Fibroblast of gingiva (primary cell): ENCODE measurements at places on chromosomes 4 and X.

GRCh38 chr4:41957634-41958033 lies 22.4 kb downstream of the TMEM33 start:
- no peak for DNase-seq

GRCh38 chrX:44931441-44931973 lies 58.5 kb downstream of the KDM6A start:
- no peak for DNase-seq

- no peak for DNase-seq
Measured at GRCh38 chr4:153152501-153153338, 51.5 kb upstream of the TRIM2 start.

DNA sequence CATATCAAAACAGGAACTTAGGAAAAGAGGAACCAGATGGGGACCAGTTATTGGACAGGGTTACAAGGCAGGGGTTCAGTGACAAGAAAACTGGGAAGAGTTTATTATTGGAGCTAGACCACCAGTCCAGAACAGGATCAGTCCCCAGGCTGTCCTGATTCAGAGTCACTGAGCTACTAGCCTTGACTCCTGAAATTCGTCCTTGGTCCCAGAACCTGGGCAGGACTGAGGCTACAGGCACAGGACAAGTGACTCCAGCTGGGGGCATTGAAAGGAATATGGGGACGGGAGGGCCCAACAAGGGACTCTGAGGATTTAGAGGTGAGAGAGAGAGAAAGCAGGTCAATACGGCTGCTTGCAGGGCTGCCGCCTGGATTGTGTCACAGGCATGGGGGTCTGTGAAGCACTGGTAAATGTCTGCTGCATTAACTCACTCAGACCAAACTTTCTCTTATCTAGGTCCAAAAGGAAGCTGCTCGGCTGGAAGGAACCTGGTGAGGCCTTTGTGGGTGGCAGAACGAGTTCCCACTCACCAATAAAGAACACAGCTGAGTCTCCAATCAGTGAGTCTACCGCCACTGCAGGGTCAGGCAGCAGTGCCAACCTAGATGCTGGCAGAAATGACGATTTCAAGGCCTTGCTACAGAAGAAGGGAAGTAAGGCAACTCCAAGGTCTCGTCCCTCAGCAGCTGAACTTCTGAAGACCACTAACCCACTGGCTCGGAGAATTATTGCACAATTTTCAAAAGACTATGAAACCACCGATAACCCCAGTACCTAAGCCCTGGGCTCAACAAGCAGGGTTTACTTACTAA lies 11.3 kb upstream of the RTL5 start:
- no peak for DNase-seq

DNA sequence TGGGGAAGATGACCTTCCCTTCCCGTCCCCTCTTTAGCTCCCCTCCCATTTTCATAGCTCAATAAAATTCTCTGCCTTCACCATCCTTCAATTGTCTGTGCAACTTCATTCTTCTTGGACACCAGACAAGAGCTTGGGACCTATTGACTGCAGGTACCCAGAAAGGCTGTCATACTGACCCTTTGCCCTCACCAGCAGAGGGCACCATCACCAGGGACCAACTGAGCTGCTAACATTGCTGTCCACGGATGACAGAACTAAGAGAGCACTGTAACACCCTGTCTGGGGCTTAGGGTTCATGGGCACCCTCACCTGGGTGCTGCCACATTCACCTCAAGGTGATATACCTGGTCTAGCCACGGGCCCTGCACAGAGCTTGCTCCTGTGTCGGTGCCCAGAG lies 141.3 kb upstream of the VCX3B start:
- DNase-seq = no peak

DNA sequence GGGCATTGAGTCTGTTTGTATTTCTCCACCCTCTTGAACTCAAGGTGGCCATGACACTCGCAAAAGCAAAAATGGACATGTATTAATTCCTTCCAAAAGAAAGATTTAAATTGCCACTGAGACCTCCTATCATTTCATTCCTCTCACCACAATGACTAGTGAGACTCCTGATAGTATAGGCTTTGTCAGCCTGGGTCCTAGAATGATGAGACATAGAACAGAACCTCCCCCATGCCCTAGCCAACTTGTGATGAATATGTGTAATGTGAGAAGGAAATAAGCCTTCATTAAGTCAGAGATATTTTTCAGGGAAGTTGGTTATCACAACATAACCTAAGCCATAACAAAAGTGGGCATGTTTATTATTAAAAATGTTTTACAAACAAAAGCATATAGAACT lies 62.5 kb downstream of the ASB9 start:
- no peak for DNase-seq

DNA sequence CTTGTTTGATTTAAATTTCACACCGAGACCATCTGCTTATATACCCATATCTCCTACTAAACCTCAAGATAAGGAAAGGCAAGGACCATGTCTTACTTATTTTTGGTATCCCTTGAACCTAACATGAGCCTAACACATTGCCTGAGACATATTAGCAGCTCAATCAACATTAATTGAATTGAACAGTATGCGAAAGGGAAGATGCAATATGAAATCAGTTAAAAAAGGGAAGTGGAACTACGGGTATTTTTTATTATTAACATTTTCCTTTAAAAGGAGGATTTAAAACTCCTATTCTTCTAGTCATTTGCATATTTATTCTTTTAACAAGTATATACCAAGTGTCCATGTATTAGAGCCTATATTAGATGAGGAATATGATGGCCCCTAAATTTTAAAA lies 197.0 kb downstream of the CAMK2D start:
- no peak for DNase-seq

DNA sequence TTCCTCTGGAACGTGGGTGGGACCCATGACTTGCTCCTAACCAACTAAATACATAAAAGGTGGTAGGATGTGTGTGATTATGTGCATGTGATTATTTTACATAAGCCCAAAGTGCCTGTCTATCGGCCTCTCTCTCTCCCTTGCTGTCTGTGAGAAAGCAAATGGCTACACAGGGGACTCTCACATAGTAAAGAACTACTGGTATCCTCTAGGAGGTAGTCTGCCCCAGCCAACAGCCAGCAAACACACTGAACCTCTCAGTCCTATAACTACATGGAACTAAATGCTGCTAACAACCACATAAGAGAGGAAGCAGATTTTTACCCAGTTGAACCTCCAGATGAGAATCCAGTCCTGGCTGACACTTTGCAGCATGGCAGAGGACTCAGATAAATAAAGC lies 1249.4 kb downstream of the ADGRL3 start:
- DNase-seq = no peak

DNA sequence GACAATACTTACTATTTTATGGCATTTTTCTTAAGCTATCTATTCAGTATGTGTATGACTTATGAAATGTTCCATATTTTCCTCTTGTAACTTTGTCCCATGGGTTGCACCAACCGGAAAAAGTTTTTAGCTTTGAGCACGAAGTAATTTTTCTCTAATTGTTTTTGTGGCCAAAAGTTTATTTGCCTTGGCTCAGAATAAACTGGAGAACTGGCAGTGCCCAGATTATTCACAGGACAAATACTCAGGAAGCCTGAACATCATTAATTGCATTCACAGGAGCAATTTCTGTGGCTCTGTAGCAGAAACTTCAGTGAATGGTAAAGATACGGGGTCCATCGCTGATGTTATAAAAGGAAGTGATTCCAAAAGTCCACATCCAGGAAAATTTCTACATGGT lies 184.5 kb downstream of the ARHGAP10 start:
- peak; percentile 86 for DNase-seq

DNA sequence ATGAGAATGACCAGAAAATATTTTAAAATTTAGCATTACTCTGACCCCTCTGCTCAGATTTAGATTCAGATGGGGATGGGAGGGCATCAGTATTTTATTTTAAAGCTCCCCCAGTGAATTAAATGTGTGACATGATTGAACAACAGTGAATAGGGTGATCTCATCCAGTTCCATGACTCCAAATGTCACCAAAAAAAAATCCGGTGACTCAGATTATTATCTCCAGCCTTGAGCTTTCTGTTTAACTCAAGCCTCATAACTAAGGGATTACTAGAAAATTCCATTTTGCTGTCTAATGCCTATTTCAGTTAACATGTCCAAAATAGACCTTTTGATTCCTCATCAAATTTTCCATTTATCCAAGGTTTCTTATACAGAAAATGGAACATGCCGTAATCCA lies 121.8 kb upstream of the TMEM47 start:
- peak; percentile 46 for DNase-seq

- DNase-seq = no peak
Measured at GRCh38 chr4:151048913-151049312, 33.8 kb upstream of the LRBA start.

- no peak for DNase-seq
Measured at GRCh38 chrX:32868524-32868895, 342.8 kb downstream of the DMD start.

DNA sequence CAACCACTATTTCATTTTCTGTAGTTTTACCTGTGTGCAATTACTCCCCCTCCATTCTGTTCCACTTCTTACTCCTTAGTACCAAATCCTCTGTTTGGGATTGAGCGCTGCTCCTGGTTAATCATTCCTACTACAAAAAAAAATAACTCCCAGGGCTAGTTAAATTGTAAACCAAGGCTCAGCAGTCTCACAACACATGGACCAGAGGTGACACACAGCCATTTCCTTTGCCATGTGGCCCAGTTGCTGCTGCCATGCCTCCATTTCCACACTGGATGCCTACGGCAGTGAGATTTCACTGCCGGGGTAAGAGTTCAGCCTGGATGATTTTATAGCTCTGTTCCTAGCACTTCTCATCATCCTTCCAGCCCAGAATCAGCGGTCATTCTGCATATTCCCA lies 107.2 kb downstream of the AKAP4 start:
- DNase-seq = no peak

- DNase-seq = no peak
Measured at GRCh38 chr4:97866821-97867556, 276.3 kb downstream of the STPG2 start.

GRCh38 chr4:124423160-124423559 lies 289.4 kb downstream of the ANKRD50 start:
- no peak for DNase-seq

DNA sequence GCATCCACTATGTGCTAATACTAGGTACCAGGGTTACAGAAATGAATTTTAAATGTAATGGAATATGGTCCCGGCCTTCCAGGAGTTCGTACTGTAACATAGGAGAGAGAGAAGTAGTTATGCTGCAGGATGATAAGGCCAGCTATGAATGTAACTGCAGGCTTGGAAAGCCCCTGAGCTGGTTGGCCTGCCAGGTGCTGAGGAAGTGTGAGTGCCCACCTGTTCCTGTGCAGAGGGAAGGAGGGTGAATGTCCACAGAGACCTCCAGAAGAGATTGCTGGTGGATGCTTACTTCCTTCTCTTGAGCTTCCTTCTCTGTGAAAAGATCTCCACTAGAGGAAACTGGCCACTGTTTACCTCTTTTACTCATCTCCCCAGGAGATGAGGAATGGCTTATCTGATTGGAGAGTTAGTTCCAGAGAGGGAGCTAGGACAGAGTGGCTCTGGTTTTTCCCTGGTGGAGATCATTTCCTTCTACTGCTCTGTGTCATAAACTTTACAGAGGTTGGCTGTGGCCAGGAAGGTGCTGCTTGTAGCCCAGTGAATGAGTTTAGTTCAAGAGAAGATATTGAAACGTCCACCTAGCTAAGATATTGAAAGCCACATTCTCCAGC lies 114.0 kb upstream of the LNX1 start:
- DNase-seq = no peak

DNA sequence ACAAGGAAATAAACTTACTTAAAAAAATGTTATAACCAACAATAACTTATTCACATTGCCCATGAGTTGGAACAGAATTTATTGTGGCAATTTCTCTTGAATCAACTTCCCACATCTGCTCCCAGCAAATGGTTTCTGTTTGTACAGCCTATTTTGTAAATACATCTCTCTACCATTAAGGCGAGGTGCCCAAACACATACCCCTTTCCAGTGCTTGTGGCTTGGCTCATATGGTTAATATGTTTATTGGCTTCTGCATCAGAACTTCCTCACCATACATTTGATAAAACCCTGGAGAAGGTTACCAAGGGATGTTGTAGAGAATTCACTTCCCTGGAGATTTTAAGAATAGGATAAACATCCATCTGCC lies 207.1 kb downstream of the SOWAHB start:
- peak; percentile 40 for DNase-seq

DNA sequence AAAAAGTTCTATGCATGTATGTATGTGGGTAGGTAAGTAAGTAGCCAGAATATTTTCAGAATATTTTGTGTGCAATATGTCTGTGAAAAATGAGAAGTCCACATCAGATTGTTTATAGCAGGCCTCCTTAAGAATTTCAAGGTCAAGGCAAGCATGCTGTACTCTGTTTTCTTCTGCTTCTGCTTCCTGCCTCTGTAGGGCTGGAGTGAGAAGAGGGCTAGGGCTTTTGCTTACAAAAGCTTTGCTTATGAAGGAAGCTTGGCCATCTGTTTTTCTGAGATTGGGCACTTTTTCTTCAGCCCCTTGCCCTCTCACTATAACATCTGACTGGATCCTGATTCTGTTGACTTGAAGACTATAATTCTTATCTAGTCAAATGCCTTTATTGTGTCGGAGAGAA lies 150.4 kb downstream of the EMCN start:
- peak; percentile 29 for DNase-seq

DNA sequence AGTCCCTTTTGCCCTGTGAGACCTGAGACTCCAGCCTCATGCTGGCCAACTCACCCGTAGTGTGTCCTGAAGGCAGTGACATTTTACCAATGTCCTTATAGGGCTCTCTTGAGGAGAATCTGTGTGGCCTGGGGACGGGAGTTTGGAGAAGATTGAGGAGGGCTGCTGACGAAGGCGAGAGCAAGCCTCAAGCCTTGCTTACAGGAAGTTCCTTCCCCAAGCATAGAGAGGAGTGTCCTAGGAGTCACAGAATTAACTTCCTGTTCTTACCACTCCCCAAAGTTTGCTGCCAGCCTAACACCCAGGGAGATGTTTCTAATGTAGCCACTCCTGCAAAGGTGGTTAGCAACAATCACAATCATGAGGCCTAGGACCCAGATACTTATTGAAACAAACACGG lies at the start of gene NXF3:
Gene NXF3 (minus strand): TSS at position 202 of the 400 bp plus-strand sequence. CDS start 120 bp downstream, at position 82.
- no peak for DNase-seq

DNA sequence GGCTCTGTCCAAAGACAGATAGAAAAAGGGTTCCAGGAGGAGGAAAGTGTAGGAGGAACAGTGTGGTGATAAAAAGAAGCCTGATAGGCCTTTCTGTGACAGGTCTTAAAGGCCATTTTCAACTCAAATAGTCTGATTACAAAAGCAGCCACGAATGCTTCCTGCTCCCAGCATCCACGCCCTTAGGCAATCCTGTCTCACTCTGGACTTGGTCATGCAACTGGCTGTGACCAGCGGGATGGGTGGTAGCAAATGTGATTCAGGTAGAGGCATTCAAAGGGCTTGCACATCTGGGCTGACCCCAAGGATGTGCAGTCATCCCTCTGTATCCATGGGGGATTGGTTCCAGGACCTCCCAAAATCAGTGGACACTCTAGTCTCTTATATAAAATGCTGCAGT lies 14.4 kb upstream of the SEPSECS start:
- DNase-seq = peak; percentile 4

DNA sequence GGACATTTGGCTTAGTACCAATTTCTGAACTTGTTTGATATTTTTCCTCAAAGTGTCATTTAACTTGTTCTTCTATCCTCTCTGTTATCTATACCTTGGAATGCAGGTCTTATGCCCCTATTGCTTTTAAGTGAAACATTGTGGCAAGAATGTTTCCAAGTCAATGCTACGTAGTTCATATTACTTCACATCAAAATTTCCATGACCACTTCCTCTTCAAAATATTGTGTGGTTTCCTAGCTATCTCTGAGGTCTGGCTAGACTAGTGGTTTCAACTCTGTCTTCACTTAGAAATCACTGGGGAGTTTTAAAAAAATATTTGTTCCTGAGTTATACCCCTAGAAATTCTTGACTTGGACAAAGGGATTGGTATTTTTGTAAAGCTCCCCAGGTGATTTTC lies 20.2 kb upstream of the RASGEF1B start:
- DNase-seq = no peak

GRCh38 chr4:134879019-134879418 lies 677.4 kb upstream of the PABPC4L start:
- no peak for DNase-seq
